Psoas muscle (tissue), 8 donors: ENCODE measurements at places on chromosomes 3 and 15.

GRCh38 chr3:4978204-4978965 lies 852 bp upstream of the BHLHE40 start:
- DNase-seq, result peak; percentile 98

GRCh38 chr3:170792471-170792870 lies 77.5 kb downstream of the RPL22L1 start:
- DNase-seq, result no peak

DNA sequence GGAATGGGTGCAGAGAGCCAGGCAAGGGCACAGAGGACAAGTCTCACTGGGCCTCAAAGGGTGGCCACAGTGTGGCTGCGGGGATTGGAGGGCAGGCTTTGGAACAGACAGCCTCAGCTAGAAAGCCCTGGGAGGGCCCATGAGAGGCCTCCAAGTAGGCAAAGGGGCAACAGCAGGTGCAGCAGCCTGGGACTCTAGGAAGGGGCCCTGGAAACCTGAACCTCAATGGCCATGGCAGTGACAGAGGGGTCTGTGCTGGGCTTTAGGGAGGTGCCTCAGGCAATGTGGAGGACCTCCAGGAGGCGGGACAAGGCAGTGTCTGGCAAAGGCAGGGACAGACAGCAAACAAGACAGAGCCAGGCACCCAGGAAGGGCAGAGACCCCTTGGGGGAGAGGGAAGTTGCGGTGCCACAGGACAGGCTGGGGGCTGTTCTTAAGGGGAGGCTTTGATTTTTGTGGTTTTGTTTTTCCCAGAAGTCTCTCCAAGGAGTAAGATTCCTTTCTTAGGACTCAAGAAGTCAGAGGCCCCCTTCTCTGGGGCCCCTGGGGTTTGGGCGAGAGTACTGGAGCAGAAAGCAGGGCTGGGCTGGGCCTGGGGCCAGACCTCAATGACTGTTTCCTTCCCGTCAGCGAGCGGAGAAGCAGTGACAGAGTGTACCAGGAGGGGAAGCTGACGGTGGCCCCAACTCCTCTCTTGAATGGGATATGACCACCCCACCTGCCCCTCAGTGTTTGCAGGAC lies 9.7 kb downstream of the STOML1 start:
- DNase-seq, result peak; percentile 93

DNA sequence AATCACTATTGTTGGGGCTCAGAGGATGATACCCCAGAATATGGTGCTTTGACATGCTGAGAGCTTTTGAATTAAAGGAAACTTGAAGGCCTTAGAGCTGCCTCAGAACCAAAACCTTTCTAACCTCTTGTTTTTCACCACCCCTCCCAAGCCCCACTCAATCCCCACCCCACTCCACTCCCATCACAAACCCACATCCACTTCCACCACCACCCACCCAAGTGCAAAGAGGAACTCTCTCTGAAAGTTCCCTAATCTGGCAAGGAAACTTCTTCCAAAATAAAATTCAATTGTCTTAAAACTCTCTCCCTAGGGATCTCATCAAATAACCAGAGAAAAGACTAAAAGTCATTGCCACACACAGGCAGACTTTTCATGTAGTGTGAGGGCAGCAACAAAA lies 301.2 kb upstream of the ARHGEF26 start:
- DNase-seq, result no peak

GRCh38 chr3:111763968-111764367 lies 95.1 kb upstream of the PHLDB2 start:
- DNase-seq, result no peak

GRCh38 chr3:16072420-16073110 lies 101.9 kb upstream of the GALNT15 start:
- no peak for DNase-seq

DNA sequence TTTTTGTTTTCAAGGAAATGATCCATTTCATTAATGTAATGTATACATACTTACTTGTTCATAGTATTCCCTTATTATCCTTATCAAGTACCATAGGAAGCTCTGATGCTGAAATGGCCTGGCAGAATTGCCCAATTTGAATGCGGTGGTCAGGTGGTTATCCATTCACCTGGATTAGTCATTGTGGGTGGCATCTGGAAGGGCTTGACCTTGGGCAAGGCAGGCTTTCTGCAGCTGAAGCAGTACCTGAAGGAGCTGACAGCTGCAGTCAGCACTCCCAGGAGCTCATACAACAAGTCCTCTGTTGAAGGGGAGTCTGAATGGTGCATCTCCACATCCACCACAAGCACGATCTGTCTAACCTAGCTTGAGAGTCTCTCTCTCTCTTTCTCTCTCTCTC lies 12.2 kb upstream of the IQCF5 start:
- DNase-seq, result no peak

GRCh38 chr3:195256639-195257453 lies 14.1 kb downstream of the XXYLT1 start:
- DNase-seq, result no peak
